ENCODE measurements at places on chromosomes 5 and 9.

DNA sequence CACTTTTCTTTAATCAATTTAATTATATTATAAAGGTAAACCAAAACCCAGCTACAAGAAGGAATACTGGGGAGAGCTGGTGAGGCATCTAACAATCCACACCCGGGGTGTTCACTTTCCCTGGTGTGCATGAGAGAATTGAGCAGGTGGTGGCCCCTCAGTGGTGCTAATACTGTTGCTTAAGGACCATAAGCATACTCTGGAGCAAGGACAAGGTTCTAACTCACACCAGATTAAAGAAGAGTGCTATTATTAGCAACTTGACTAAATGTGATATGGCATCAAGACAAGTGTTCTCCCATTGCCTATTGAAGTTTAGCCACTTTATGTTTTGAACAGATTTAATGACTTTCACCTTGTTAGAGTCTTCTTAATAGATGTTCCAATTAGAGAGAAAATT lies 8.8 kb downstream of the RGS7BP start:
- DNase-seq = no peak

DNA sequence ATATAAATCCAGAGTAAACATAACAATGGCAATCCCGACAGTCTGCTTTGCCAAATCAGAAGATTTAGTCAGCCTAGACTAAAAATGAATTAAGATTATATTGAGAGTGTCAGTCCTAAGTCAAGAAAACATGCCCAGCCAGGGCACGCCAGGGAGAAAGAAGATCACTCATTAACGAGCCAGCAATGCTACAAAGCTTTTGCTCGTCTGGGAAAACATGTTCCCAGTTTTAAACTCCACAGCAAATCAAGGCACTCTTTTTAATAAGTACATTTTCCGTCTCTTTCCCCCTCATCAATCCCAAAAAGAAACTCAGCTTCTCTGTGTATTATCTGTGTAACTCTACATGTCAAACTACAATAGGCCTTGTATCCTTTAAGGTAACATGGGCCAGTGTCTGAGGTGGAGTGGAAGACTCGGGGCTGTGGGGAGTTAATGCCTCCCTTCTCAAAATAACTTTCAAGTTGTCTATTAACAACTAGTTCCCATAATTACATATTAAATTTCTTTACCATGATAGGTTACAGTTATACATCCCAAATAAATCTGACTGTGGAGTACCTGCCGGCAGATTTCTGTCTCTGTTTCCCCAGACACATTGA lies 40.9 kb downstream of the NFIB start:
- no peak for DNase-seq

GRCh38 chr9:76581731-76582130 lies 122.7 kb downstream of the GCNT1 start:
- DNase-seq = no peak

DNA sequence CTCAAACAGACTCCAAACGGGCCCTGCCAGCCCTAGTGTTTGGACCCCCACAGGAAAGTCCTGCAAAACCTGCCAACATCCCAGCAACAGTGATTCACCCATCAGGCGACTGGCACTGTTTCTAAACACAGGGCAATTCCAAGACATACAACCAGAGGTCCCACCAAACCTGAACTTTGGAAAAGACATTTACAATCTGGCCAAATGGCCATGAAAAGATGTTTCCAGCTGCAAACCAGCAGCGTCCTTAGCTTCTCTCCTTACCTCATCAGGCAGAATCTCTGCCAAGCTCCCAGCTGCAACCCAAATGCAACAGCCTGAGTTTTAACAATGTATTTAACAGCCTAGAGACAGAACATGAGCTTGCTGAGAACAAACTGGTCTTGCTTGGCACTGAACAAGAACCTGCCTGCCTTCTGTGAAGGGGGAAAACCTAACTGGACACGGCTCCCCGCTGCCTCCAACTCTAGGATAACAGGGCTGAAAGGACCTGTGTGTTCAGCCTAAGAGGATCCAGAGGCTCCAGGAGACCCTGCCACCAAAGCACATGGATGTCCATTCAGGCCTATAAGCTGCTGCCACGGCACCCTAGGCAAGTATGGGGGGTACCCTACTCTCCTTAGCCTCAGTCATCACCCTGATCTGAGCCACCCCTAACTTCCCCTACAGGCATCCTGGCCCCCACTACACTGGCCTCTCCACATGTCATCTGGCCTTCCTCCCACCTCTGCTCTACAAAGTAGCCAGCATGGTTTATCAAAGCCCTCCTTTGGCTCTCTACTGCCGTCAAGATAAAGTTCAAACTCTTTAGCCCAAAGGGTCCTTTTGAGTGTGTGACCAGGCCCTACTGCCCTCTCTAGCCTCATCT lies 5.6 kb downstream of the P4HA2 start:
- DNase-seq = no peak

DNA sequence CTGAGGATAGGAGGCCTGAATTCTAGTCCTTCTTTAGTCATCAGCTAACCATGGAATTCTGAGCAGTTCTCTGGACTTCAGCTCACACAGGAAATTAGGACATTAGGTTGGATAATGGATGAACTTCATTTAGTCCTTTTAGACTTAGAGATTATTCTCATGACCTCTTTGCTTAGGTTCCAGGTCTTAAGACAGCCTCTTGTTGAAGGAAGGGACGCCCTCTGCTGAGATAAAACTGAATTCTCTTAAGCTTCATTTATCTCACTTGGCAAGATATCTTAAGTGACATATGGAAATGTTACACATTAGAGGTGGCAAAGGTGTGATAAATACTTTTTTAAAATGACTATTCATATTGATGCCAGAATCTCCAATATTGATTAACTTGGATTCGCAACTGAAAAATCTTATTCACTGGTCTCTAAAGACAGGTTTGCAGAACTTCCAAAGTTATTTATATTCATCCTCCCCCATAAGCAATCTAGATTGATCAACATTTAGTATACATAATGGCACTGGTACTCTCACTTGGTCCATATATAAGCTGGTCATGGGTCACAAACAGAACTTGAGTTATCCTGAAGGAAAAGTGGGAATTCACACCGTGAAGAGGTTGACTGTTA lies 16.9 kb upstream of the ZNF366 start:
- no peak for DNase-seq

DNA sequence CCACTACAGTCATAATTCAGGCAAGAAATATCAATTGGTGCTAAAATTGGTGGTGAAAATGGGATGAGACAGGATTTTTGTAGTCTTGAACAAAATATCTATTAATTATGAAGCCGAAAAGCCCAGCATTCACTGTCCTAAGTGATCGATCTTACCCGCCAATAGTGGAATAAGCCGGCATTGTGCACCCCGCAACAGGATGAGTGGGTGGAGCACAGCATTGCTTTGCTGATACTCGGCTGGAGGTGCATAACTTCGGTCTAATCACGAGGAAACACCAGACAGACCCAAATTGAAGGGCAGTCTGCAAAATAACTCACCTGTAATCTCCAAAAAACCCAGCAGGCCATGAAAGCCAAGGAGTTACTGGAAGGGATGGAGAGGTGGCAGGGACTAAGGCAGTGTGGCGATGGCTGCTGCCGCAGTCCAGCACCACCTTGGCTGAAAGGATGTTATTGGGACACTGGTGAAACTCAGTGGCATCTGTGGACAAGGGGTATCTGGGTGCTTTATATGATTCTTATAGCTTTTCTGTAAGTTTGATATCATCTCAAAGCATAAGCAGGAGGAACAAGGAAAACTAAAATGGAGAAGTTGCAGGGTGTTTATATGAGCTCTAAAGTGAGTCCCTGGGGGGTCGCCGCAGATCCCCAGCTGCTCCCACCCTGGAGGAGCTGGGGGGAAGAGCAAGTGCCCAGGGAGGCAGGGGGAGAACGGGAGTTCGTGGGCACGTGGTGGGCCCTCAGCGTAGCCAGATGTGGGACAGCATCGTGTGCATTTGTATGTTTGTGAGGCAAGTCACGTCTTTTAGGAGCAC lies 45.2 kb downstream of the AHRR start:
- no peak for DNase-seq

DNA sequence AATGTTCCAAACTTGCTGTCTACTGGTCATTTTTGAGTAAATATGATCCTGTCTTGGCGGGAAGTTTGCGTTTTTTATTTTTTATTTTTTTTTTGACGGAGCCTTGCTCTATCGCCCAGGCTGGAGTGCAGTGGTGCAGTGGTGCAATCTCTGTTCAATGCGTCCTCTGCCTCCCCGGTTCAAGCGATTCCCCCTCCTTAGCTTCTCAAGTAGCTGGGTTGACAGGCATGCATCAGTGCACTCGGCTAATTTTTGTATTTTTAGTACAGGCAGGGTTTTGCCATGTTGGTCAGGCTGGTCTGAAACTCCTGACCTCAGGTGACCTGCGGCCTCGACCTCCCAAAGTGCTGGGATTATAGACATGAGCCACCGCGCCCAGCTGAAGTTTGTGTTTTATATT lies 45.4 kb downstream of the FGF18 start:
- DNase-seq = no peak

GRCh38 chr5:143277536-143277935 lies 126.0 kb downstream of the NR3C1 start:
- DNase-seq = no peak

GRCh38 chr9:130368631-130369103 lies 76.1 kb upstream of the ASS1 start:
- DNase-seq = no peak

GRCh38 chr9:124390794-124391658 lies 24.2 kb downstream of the PSMB7 start:
- peak; percentile 40 for DNase-seq

- DNase-seq = no peak
Observed at GRCh38 chr5:55530669-55531068, 4.1 kb downstream of the PLPP1 start.

- no peak for DNase-seq
Observed at GRCh38 chr5:132549576-132549975, 6.3 kb upstream of the IL5 start.

DNA sequence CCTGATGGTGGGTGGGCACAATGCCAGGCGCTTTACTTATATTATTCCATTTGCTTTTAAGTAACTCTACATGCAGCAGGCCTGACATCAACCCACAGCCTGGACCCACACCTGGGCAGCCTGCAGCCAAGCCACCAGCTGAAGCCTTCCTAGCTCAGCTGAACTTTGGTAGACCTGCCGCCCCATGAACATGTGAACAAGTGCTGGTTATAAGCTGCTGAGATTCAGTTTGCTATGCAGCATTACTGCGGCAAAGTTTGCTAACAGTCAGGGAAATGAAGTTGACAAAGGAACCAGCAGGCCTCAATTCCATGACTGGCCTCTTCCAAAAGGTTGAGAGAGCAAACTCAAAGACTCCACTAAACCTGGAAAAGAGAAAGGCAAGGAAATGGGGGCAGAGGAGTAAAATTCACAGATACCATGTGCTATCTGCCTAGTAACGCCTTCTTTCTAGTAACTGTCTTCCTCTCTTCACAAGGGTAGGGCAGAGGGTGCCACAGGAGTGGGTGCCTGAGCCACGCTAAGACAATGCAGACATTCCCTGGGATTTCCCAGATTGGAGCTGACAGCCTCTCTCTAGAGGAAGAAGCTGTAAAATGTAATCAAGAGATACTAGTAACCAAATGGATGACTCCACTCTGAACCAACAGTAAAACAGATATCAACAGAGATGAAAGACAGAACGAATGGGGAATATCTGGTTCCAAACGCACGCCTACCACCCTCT lies 2.9 kb downstream of the BOD1 start:
- DNase-seq = no peak

GRCh38 chr9:137076636-137077009 lies 694 bp upstream of the UAP1L1 start:
- no peak for DNase-seq

DNA sequence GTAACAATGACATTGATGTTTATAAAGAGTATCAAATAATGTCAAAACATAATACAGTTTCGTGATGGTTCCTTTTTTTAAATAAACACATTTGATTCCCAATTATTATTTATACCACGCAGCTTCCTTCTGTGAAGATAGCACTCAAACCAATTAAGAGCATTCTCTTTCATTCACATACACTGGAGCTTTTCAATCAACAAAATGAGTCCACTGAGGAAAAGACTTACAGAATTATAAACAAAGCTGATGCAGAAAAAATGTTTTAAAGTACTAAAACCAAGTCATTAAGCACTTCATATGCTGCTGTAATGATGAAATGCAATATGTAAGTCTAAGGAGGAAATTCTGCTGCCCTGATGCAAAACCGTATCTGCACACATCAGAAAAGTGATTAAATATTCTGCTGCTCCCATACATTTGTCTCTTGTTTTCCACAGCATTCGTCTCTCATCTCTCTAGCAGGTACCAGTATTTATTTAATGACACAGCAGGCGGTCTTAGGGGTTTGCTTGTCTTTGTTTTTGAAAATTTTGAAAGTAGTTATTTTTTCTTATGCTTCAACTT lies 147.1 kb downstream of the CDH10 start:
- no peak for DNase-seq

DNA sequence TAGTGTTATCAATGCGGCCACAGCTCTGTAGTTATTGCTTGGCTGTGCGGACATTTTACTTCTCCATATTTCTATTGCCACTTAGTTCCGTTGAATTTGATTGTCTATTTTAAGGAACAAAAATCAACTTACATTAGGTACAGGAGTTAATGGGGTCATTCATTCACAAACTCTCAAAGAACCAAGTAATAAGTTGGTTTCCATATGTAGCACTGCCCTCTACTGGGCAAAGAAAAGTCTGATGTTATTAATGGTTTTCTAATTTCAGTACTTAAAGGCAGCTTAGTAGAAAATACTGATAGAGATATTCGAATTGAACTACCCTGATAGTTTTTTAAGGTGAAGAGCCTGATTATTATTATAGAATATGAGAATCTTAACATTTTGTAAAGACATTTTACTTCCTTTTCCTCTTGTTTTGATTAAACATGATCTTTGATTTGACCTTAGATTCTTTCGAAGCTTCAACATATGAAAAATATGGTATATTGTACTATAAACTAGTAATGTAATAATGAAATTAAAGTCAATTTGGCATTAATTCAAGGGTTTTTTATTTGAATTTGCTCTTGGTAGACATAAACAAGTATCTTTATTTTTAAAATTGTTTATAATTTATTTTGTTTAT lies 119.5 kb upstream of the CTNND2 start:
- peak; percentile 66 for DNase-seq

- DNase-seq = no peak
Observed at GRCh38 chr5:21880164-21880563, 973.0 kb downstream of the CDH12 start.
